HS-27A (cell line): ENCODE measurements at places on chromosomes 13 and 19.

DNA sequence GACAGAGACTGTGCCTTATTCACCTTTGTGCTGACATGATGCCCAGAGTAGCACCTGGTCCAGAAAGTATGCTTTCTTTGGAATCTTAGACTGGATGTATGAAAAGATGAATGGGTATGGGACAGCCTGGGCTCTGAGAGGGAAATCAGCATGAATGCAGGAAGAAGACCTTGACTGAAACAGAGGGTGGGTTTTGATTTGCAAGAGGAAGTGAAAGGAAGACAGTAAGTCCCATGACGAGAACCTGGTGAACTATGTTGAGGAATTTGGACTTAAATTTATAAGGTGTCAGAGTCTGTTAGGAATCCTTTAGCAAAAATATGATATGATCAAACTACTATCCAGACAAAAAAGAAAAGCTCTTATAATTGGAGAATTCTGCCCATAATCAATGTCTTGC lies 301.9 kb downstream of the SPRY2 start:
- no peak for DNase-seq

DNA sequence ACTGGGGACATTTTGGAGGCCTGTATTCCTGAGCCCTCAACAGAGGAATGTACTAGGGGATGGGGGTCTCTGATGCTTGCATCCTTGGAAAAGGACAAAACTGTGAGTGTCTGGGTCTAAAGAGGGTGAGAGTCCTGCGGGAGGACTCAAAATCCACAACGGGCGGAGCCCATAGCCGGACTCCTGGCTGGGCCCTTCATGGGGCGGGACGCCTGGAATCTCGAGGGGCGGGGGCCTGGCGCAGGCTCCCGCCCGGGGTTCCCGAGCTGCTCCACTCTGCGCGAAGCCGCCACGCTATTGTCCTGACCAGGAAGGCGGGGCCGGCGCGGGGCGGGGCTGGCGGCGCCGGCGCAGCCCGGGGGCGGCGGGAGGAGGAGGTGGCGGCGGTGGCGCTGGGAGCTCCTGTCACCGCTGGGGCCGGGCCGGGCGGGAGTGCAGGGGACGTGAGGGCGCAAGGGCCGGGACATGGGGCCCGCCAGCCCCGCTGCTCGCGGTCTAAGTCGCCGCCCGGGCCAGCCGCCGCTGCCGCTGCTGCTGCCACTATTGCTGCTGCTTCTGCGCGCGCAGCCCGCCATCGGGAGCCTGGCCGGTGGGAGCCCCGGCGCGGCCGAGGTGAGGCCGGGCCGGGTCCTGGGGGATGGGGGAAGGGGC lies at the start of gene APLP1:
TSS of gene APLP1 (plus strand) at position 403 of the 651 bp plus-strand sequence. CDS start at position 466, 63 bp downstream.
- DNase-seq: peak; percentile 47

GRCh38 chr19:763181-763580 lies 12.3 kb downstream of the MISP start:
- DNase-seq: no peak

DNA sequence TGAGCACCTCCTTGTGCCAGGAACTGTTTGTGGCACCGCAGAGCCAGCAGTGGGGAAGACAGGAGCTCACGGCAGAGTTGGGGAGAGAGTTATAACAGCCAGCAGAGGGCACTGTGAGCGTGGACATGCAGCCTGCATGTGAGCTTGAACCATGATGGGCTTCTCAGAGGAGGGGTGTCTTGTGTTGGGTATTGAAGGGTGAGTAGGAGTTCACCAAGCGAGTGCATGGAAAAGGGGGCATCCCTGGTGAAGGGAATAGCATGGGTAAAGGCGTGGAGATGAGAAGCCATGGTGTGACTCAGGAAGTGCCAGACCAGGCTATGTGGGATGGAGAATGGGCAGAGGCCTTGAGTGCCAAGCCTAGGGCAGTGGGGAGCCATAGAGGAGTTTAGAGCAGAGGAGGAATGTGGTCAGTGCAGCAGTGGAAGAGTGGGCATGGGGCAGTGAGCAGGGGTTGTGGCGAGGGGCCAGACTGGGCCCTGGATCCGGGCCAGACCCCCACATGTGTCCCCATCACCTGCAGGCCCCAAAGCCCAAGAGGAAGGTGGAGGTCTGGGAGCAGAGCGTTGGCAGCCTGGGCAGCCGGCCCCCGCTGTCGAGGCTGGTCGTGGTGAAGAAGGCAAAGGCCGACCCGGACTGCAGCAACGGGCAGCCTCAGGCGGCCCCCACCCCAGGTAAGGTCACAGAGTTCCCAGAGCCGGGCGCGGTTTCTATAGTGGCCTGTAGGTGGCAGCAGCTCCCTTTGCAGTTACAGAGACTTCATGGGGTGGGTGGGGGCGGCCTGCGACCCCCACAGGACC lies 11.8 kb upstream of the SHD start:
- DNase-seq: peak; percentile 26

- no peak for DNase-seq
Observed at GRCh38 chr13:84864341-84864740, 934.9 kb downstream of the SLITRK6 start.

DNA sequence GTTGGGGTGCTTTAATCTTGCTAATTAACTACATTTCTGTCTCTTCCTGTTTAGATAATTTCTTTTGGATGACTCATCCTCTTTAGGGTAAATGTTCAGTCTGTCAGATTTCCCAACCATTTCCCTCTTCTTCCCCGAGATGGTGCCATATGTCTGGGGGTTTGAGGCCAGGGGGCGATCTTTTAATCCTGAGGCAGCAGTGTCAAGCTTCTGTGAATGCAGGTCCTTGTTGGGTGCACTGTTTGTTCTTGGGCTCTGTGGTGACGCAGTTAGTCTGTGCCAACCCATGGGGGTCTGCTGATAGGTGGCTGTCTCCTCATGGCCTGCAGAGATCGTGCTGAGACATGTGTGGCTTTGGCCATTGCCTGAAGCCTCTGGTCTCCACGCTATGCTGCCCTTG lies 420.4 kb downstream of the NDFIP2 start:
- DNase-seq: no peak

DNA sequence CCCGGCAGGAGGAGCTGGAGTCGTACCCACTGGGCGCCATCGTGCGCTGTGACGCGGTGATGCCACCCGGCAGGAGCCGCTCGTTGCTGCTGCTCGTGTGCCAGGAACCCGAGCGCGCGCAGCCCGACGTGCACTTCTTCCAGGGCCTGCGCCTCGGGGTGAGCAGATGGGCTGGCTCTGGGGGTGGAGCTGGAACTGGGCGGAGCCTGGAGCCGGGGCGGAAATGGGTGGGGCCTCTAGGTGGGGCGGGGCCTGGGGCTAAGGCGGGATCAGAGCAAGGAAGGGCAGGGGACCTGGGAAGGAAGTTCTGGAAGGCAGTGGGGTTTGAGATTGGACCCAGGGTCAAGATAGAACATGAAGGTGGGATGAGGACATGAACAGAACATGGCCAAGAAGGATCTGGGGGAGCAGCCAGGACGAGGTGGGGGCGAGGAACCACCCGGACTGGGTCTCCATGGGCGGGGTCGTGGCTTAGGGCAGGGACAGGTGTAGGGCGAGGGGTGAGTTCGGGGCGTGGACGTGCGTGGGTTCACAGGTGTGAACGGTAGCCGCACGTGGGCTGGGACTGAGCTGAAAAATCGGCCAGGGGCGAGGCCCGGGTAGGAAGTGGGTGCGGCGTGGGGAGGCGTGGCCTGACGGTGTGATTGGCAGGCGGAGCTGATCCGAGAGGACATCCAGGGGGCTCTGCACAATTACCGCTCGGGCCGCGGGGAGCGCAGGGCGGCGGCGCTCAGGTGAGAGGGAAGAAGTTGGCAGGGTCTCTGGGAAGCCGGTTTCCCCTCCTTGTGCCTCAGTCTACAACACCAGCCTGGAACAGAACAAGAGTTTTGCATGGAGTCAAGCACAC lies 4.7 kb downstream of the EPS8L1 start:
- no peak for DNase-seq

GRCh38 chr19:14347999-14348889 lies 33.0 kb upstream of the ADGRE5 start:
- DNase-seq: no peak

GRCh38 chr13:25286308-25286968 lies 850 bp downstream of the MTMR6 start:
- DNase-seq: no peak

DNA sequence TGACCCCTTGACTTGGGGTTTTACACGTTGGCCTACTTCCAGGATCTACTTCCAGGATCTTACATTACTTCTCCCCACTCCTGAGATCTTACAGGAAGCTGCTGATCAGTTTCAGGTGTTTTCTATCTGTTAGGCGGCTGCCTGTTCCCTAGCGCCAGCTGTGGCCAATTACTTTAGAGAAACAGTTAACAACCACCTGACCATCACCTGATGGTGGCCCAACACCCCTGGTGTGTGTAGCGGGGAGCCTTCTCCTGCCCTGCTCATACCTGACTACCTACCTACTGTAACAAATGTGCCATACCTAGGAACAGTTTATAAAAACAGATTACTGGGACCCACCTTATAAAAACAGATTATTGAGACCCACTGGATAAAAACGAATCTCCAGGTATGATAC lies 2.8 kb upstream of the POP4 start:
- no peak for DNase-seq

DNA sequence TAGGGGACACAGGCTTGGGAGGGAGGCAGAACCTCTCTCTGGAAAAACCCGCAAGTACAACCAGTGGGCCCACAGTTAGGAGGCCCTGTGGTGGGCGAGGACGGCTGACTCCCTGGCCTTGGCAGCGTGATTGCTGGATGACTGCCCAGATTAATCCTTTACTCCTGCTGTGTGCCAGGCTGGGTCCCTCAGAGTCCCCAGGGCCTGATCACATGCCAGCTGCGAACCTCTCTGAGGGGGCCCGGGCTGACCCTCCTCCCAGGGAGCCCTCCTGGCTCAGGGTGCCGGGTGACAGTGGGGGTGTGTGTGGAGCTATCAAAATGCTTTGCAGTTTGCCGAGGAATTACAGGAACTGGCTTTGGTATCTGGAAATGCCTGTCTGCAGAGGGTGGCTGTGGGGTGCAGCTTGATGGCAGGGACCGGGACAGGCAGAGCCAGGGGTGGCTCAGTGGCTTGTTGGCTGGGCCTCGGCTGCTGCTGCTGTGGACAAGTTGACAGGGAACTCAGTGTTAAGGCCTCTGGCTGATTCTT lies 48.9 kb downstream of the DNM2 start:
- no peak for DNase-seq
